ENCODE measurements at places on chromosomes 7 and 10.

- DNase-seq, result no peak
Measured at GRCh38 chr10:121167534-121168243, 316.5 kb downstream of the WDR11 start.

- DNase-seq, result no peak
Measured at GRCh38 chr10:118028619-118029018, 18.1 kb downstream of the RAB11FIP2 start.

DNA sequence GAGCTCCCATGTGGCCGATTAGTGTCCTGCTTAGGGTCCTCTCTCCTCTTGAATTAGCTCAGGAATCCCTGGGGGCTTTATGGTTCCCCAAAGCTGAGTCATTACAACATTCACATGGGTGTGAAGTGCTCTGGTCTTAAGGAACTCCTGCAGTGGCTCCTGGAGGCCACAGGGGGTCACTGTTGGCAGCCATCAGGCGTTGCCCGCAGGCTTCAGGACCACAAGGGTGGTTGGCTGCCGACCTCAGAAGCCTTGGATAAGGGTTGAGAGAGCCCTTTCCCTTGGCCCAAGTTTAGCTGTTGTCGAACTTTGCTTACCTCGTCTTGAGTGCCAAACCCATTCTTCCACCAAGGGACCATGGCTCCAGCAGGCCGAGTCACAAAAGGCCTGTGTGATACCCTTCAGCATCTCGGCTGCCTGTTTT lies 61.7 kb downstream of the SH2D4B start:
- peak; percentile 53 for DNase-seq

DNA sequence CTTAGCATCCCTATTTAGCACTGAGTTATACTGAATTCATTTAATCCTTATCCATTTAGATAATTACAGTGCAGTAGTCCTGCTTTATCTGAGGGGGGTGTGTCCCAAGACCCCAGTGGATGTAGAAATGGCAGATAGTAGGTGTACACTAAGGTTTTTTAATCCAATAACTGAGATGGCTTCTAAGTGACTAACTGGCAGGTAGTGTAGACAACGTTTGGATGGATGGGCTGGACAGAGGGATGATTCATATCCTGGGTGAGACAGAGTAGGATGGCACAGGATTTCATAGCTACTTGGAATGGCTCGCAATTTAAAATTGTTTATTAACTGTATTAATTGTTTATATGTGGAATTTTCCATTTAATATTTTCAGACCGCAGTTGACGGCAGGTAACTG lies 295.6 kb downstream of the CCDC3 start:
- DNase-seq, result no peak

GRCh38 chr10:130877126-130877525 lies 434.4 kb downstream of the TCERG1L start:
- DNase-seq, result no peak

Data from RPMI7951 (cell line).